A549 treated with Mapracorat at 1 μM for 4 hours (cell line): ENCODE measurements at places on chromosomes 12 and 14. TPM values are rescaled to one million over a fixed set of nuclear protein-coding genes. Genes with fewer than 3 reads are reported as not detected.

The CEBPE gene
- not detected in 5 replicates for total RNA-seq

The RNF212B gene
- total RNA-seq: not detected in 5 replicates

The OTX2 gene
- not detected in 5 replicates for total RNA-seq

The PZP gene
- not detected in 5 replicates for total RNA-seq

The PPFIA2 gene
- total RNA-seq: not detected in 5 replicates

The CRACR2A gene
- 0.76 to 1.7 TPM (median 1.4 TPM) in 5 replicates for total RNA-seq

The HELB gene
- 0.80 to 1.4 TPM (median 1.3 TPM) in 5 replicates for total RNA-seq

The HHIPL1 gene
- total RNA-seq: 0.13 to 0.22 TPM (median 0.17 TPM) in 5 replicates

The DPF3 gene
- total RNA-seq: 0.10 to 0.72 TPM (median 0.24 TPM) in 5 replicates

The DAO gene
- not detected in 5 replicates for total RNA-seq

The SLC17A8 gene
- total RNA-seq: 0.03 TPM in 1 of 5 replicates, not detected in the others

The BCL11B gene
- 0.21 to 0.35 TPM (median 0.28 TPM) in 5 replicates for total RNA-seq

The FLRT2 gene
- total RNA-seq: 2.7 to 3.4 TPM (median 3.1 TPM) in 5 replicates

The CLEC4D gene
- not detected in 5 replicates for total RNA-seq

The CMA1 gene
- not detected in 5 replicates for total RNA-seq

The ZFYVE26 gene
- 5.3 to 5.8 TPM (median 5.5 TPM) in 5 replicates for total RNA-seq
